NCI-H1092 (cell line): ENCODE measurements at places on chromosomes 13 and 19.

DNA sequence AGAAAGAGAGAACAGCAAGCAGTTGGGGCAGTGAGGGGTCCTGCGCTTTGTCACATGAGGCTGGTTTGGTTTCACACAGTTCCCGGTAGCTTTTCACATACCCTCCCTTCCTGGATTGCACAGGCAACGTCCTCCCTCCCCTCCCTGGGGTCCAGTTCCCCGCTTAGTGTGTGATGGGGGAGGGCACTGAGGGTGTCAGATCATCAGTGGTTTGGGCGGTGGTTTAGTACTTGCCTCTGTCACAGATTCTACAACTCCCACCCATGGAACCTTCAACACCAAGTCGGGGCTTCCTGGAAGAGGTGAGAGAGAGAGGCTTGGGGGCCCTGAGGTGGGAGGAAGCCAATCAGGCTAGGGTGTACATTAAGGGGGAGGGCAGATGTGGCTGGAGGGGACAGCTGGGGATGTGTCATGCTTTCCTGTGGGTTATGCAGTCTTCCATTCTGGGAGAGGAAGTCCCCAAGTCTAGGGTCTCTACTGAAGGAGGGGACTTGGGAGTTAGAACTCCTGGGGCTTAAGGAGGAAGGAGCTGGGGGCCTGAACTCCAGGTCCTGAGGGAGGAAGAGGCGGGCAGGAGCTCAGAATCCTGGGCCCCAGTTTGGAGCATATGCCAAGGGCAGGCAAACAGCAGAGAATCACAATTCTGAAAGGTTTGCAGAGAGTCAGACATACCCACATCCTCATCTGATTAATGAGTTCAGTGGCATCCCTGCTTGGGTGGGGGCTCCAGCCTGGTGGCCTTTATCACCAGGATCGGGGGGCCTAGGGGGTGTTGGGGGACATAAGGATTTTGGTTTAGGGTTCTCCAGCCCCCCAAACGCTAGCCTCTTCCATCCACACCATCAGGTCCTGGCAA lies at the start of gene NKG7:
Gene NKG7 (minus strand): TSS at position 6 of the 856 bp plus-strand sequence. CDS start 119 bp downstream, outside the sequence.
- no peak for DNase-seq

- DNase-seq = no peak
These were observed 444 bp downstream of the PROSER1 start for GRCh38 chr13:39037410-39037879.

- no peak for DNase-seq
These were observed 1.5 kb downstream of the PSPN start for GRCh38 chr19:6374161-6374709.

DNA sequence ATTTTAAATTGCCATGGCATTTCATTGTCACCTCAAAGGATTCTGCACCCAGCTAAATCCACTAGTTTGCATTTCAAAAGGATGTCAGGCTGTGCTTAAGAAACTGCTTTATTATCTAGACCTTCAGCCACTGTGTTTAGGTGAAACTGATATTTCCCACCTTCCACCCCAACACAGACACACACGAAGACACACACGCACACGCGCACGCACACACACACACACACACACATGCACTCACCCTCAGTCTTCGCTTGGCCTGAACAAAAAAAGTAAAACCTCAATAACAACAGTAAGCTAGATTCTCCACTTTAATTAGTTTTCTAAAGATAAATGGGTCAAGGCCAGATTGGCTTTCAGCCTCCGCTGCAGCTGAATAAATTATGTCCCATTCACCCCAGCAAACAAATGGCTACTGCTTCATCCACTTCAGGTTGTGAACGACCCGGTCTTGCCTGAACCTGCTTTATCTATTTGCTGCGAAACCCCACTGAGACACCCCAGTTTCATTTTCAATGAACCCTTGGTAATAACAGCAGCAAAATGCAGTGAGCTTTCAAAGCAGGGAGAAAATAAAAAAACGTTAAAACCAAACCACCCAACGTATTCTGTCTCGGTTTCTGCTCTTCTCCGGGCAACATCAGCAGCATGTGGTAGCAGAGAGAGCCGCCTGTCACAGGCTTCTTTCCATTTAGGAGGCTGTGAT lies 166.8 kb downstream of the DCT start:
- DNase-seq = peak; percentile 75

DNA sequence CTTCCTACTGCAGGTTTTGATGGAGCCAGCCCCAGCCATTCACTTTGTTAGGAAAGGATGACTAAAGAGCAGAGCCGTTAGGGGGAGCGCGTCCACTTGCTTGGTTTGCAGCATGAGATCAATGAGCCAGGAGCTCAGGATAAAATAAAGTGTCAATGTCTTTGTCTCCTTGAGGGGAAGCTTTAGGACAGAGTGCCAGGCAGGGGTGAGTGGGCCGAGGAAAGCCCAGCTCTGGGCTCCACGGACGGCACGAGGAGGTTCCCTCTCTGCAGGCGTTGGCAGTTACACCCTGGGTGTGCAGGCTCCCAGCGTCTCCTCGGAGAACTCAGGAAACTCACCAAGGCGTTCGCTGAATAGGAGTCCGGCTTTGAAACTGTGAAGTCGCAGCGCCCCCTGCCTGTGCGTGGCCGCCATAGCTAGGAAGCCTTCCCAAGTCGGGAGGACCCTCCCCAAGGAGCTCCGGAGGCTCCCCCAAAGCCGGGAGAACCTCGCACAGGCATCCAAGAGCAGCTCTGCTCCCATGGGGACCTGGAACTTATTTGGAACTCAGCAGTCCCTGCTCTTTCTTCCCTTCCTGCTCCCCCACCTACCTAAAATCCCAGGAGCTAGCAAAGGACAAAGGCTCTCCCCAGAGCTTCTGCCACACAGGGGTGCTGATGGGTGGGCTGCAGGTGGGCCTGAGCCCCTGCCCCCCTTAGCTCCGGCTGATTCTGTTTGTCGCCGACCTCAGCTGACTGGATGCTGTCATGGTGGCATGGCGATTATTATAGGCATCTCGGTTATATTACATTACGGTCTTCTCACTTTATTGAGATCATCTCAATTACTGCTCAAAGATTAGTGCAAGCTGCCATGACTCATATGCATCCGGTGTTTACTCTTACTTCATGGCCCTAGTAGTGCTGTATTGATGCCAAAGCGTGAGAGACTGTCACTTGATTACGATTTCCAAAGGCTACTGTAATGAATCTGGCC lies 34.4 kb downstream of the GSX1 start:
- DNase-seq = peak; percentile 85

DNA sequence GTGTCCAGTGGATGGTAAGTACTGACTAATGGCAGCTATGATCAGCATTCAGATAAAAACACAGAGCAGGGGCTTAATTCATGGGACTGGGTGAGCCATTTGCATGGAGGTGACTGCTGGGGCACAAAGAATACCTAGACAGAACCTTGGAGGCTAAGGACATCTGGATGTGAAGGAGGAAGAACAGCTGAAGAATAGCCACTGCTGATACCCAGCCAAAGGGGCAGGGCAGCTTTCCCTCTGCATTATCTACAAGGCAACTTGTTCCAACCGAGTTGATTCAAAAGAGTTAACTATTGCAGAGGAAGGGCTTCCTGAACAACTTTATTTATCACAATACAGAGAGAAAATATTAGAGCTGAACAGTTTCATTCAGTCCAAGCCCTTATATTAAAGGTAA lies 13.1 kb upstream of the THSD1 start:
- no peak for DNase-seq

GRCh38 chr13:80040981-80041317 lies 300.0 kb downstream of the SPRY2 start:
- DNase-seq = no peak

GRCh38 chr13:37797631-37798030 lies 71.9 kb downstream of the TRPC4 start:
- no peak for DNase-seq

GRCh38 chr19:17836530-17836929 lies 11.3 kb downstream of the JAK3 start:
- no peak for DNase-seq

GRCh38 chr13:40922437-40923040 lies 96.6 kb downstream of the ELF1 start:
- no peak for DNase-seq

- no peak for DNase-seq
These were observed 428 bp downstream of the RASAL3 start for GRCh38 chr19:15463861-15464371.

GRCh38 chr19:39390451-39390750 lies 505 bp downstream of the PAF1 start:
- DNase-seq = no peak

GRCh38 chr13:87131611-87132010 lies 539.6 kb upstream of the SLITRK5 start:
- DNase-seq = no peak

GRCh38 chr19:989381-990081 lies 5.4 kb downstream of the WDR18 start:
- DNase-seq = no peak

DNA sequence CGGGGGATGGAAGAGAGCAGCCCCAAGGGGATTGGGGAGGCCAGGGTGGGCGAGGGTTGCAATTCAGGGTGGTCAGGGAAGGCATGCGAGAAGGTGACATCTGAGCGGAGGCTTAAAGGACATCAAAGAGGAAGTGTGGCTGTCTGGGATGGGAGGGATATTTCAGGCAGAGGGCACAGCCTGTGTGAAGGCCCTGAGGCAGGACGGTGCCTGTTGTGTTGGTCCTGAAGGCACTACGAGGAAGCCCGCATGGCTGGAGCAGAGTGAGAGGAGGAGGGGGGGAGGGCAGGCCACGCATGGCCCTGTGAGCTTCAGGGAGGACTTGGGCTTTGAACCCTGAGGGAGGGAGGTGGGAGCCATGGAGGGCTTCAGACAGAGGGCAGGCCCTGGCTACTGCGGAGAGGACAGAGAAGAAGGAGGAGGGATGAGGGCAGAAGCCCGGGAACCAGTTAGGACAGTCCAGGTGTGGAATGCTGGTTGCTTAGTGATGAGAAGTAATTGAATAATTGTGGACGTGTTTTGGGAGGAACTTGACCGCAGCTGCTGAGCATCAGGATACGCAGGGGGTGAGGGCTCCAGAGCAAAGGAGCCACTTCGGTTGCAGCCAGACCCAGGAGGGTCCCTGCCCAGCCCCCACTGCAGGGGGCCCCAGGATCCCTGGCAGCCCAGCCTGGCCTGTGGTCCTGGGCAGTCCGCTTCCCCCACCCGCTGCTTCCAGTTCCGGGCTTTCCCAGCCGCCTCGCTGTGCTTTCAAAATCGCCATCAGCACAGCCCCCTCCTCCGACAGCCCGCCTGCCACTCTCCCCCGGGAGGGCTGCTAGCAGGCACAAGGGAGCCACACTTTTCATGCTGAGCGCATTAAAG lies 6.2 kb downstream of the TLE6 start:
- DNase-seq = peak; percentile 95

DNA sequence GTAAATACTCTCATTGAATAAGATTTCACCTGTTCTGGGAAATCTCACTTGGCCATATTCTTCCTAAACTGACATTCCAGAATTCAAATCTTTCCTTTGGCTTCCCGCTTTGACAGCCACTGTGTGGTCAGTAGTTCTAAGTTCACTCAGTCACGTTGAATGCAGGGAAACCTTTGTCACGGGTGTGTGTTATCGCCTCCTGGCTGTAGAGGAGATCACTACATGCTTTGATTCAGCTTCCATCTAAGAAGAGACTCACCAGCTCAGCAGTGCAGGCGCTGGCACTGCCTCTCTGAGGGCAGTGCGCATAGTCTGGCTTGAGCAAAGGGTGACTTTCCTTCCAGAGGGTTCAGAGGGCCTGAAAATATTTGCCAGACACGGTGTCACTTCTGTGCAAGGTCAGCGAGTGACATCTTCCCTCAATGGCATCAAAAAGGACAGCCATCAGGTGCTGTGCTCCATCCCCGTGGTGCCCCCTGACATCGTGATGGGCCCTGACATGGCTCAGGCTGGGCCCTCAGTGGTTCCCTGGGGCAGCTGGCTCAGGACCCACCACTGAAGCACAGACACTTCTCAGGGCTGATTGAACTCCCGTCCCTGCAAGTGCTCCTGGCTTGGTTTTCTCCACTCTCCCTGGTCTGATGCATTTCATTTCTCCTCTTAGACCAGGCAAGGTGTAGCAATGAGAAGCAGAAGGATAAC lies 635.4 kb upstream of the ARGLU1 start:
- no peak for DNase-seq
